ENCODE measurements at places on chromosomes 13 and 19.

- peak; percentile 92 for DNase-seq
Observed at GRCh38 chr19:47428177-47428894, 9.0 kb upstream of the MEIS3 start.

- DNase-seq: peak; percentile 70
Observed at GRCh38 chr19:10271543-10272086, 695 bp downstream of the ICAM1 start.

DNA sequence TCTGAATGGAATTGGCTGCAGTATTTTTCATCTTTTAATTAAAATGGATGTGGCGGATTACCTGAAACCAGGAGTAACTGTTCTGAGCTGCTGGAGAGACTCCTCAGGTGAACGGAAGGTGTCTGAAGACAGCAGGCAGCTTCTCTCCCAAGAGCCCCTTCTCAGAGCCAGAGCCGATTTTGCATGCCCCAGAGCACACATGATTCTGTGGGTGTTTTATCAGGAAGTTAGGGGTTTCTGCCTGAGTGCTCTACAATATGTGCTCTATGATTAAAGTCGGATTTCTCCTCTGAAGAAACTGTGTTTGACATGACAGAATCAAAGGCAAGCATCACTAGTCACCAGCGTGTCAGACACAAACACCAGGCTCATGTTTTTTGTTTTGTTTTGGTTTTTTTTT is 60.7 kb upstream of the MCF2L start:
- no peak for DNase-seq

DNA sequence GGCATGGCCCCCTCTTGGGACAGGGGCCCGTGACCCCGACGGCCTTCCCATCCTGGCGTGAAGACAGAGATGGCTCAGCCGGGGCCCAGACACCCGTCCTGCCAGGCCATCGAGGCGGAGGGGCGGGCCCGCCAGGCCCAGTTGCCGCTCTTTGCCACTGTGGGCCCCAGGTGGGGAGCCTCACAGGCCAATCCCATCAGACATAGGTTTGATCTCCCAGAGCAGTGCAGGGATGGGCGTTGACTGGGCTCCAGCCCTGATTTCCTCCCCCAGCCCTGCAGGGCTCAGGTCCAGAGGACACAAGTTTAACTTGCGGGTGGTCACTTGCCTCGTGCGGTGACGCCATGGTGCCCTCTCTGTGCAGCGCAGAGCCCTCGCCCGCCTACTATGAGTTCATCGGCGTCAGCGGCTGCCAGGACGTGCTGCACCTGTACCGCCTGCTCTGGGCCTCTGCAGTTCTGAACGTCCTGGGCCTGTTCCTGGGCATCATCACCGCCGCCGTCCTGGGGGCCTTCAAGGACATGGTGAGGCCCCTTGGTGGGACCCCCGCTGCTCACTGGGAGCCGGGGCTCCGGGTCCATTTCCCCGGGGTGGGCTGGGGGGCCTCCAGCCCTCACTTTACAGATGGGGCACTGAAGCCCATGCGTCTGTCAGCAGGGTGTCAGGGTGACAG is 42.4 kb downstream of the TMEM255B start:
- no peak for DNase-seq

- DNase-seq: no peak
Observed at GRCh38 chr13:90068658-90069057, 1278.8 kb upstream of the MIR17HG start.

DNA sequence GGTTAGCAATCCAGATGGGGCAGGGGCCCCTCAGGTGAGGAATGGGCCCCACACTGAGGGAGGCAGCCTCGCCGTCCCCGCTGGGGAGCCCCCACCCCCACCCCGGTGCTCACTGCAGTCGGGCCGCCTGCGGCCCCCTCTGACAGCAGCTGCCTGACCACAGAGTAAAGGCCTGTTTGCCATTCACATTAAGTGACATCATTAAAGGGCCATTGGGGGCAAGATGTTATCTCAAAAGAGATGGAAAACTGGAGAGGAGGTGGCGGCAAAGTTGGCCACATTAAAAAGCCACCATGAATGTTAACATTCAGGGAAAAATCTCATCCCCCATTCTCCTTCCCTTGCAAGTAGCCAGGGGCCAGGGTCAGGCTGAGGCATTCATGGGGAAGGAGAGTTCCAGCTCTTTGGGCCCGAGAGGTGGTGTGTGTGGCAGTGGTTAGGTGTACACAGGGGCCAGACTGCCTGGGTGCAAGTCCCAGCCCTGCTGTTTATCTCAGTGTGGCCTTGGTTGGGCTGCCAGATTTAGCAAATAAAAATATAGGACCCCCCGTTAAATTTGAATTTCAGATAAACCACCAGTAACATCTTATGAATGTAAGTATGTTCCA is 20.9 kb downstream of the VSTM2B start:
- no peak for DNase-seq

DNA sequence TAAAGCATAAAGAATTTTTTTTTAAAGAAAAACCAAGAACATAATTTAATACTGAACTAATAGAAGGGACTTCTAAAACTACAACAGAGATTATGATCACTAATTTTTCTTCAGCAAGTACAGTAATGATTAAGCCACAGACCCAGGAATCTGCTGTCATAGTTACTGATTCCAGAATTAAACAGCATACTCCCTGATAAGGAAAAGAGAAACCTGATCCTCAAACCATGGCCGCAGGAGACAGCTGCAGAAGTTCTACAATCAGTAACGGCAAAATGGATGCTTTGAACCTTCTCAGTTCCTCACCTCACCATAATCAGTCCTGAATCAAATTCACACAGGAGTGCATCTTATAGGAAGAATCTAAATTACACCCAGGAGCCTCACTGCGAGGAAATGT is 939.0 kb upstream of the SLITRK1 start:
- no peak for DNase-seq

DNA sequence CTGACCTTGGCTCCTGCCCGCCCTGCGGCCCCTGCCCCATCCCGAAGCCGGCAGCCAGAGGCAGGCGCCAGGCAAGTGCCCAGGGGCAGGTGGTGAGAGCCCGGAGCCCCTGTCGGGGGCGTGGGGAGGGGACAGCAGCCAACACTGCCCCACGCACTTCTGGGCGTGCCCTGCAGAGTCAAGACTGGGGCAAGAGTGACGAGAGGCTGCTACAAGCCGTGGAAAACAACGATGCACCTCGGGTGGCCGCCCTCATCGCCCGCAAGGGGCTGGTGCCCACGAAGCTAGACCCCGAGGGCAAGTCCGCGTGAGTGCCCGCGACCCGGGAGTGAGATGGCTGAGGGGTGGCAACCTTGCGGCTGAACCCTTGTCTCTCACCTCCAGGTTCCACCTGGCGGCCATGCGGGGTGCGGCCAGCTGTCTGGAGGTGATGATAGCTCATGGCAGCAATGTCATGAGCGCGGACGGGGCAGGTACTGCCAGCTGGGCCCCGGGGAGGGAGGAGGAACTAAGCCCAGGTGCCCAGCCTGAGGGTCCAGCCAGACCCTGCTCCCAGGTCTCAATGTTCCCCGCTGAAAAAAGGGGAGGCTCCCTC is 17.3 kb downstream of the ANKRD24 start:
- no peak for DNase-seq

GRCh38 chr13:68078874-68079273 is 848.7 kb upstream of the PCDH9 start:
- no peak for DNase-seq

- DNase-seq: no peak
Observed at GRCh38 chr19:29714953-29715700, at the start of gene C19orf12. TSS of gene C19orf12 (minus strand) at chr19:29715261. CDS start at chr19:29708413, 6,848 bp downstream.

DNA sequence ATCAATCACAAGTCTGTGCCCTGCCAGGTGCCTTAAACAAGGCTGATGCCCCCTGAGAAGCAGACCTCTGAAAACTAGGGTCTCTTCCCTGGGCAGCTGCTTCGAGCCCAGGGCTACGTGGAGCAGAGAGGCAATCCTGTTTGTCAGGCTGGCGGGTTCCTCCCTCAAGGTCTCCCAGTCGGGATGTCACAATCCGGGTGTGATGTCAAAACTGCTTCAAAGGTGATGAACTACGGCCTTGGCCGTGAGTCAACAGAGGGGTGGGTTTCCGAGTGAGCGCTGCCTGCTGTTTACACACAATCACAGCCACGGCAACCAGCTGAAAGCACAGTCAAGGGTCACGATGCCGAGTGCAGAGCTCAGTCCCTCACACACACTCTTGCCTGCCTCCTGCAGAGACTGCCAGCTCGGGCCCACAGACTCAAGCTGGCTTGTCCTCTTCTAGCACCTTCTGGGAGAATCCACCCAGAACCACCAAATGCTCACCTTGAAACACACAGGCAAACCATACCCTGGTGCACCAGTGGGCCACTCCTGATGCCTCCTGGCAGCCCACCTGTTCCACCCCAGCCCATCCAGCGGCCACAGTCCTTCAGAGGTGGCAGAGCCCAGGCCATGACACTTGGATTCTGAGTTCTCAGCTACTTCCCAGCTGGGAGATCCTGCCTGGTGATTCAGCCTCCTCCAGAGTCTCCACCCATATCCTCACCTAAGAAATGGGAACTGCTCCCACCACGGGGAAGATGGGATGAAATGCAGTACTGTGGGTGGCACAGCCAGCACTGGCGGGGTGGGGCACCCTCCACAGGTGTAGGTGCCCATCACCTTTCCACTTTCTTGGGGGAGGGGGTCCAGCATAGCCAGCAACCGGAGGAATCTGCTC is 6.8 kb downstream of the ELL start:
- no peak for DNase-seq

DNA sequence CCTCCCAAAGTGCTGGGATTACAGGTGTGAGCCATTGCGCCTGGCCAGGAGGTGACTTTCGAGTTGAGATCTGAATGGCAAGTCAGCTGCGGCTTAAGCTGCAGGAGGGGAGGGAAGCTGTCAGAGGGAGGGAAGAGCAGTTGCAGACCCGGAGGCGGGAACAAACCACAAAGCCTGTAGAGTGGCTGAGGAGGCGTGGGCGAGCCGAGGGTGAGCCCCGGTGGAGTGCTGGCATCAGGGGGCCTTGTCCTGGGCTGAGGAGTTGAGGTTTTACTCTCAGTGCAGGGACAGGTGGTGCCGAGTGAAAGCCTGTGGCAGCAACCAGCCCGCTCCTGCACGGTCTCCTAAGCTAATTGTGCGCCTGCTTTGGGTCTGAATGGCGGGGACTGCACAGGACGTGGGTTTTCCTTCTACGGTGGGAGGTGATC is 24.2 kb downstream of the PPP1R37 start:
- peak; percentile 73 for DNase-seq

- DNase-seq: peak; percentile 68
Observed at GRCh38 chr19:35545855-35546381, 492 bp downstream of the TMEM147 start.

GRCh38 chr13:40331802-40332201 is 334.6 kb downstream of the FOXO1 start:
- DNase-seq: no peak

GRCh38 chr19:16022681-16023080 is 53.6 kb upstream of the TPM4 start:
- no peak for DNase-seq

DNA sequence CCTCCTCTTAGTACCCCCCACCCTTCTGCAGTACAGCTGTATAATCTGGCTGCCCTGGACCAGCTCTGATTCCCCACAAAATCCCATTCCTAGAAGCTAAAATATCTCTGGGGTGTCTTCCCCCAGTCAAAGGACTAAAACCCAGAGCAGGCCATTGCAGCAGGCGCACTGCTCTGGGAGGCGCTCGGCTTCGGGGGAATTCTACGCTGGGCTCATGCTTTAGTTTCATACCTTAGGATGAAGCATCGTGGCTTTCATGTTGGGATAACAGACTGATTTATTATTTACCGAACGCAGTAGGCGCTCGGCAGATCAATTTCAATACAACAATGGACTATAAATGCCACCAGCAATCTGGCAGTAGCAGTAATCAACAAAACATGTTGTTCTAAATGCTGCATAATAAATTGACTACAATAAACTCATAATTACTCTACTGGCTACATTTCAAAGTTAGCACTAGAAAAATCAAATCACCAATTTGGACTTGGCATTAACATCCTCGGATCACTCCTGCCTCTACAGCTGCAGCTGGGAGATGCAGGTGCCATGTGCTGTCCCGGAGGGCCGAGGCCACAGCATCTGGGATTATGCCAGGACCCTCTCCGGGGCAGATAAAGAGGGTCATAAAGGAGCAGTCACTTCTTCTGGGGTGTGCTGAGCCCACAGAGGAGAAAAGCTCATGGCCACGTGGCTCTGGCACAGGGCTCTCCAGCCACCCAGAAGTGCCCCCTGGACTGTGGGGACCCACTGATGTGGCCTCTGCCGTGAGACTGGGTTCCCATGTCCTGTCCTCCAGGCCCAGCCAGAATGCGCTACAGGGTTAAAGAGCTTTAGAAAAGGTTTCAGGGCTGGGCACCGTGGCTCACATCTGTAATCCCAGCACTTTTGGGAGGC is 35.3 kb downstream of the CEBPG start:
- DNase-seq: no peak

DNA sequence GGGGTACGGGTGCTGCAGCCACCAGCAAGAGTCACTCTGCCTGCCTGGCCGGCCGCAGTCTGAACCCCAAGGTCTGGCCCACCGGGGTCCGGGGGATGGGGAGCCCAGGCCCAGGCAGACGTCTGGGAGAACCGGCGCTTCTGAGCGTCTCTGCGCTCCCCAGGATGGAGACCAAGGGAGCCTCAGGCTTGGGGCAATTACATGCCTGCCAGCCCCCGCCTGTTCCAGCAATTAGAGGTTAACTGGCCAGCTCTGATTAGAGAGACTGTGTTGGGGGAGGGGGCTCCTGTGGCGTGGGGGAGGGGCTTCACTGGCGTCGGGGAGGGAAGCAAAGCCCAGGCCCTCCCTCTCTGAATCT is 11.9 kb downstream of the MEIS3 start:
- DNase-seq: no peak

DNA sequence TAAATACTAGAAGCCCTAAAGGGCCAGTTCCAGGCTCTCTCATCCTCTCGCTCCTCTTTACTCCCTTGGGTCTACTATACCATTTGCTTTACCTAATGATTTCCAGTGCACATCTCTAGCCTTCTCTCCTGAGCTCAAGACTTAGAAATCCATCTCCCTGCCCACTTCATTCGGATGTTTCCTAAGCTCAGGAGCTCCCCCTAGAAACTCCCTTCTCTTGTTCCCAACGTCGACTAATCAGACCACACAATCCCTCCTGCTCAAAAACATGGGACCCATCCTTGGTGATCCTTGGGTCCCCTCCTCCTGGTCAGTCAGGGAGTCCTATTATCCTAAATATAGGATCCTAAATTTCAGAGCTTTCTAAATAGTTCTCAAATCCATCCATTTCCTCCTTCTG is 21.1 kb upstream of the STK24 start:
- DNase-seq: no peak

GRCh38 chr13:54194233-54195024 is 1165.8 kb downstream of the OLFM4 start:
- DNase-seq: no peak

DNA sequence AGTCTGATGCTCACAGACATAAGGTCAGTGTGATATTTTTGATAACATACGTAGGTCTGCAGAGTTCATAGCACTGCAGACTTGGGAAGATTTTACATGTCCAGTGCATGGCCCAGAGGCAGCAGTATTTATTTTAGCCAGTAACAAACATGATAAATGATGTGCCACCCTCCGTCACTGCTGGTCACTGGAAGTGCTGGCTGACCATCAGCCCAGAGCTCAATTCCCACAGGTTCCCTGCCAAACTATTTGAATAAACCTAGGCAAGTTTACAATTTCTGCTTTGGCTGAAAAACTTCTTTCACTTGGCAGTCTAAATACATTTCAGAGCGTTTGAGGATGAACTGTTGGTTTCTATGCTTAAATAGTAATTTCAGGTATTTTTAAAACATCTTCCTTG is 135.5 kb upstream of the EDNRB start:
- no peak for DNase-seq

GRCh38 chr19:34431681-34432402 is 3.7 kb downstream of the UBA2 start:
- no peak for DNase-seq

GRCh38 chr13:102392481-102393209 is 9.2 kb downstream of the FGF14 start:
- DNase-seq: no peak

Data from GM12864 (cell line).